ENCODE measurements at places on chromosomes 3 and 15. TPM values are rescaled to one million over a fixed set of nuclear protein-coding genes. Genes with fewer than 3 reads are reported as not detected.

DNA sequence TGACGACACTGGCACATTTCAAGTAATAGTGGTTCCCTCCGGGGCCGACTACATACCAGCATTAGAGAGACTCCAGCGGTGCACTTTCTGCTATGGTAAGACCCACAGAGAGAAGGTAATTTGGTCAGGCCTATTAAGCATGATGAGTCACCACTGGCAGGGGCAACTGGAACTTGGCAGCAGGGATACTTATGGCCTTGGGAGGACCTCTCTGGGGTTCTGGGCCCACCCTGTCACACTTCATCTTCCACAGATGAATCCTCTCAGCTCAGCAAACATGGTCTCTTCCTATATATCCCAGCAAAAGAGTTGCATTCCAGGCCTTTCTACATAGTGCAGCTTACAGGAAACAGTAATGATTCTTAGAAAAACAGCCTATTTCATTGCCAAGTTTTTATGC, 88.0 kb downstream of the PIK3R4 start:
- no peak for DNase-seq

Gene HESX1
- 0.40 TPM for polyA plus RNA-seq

Gene EBLN2
- 2.5 TPM for polyA plus RNA-seq

DNA sequence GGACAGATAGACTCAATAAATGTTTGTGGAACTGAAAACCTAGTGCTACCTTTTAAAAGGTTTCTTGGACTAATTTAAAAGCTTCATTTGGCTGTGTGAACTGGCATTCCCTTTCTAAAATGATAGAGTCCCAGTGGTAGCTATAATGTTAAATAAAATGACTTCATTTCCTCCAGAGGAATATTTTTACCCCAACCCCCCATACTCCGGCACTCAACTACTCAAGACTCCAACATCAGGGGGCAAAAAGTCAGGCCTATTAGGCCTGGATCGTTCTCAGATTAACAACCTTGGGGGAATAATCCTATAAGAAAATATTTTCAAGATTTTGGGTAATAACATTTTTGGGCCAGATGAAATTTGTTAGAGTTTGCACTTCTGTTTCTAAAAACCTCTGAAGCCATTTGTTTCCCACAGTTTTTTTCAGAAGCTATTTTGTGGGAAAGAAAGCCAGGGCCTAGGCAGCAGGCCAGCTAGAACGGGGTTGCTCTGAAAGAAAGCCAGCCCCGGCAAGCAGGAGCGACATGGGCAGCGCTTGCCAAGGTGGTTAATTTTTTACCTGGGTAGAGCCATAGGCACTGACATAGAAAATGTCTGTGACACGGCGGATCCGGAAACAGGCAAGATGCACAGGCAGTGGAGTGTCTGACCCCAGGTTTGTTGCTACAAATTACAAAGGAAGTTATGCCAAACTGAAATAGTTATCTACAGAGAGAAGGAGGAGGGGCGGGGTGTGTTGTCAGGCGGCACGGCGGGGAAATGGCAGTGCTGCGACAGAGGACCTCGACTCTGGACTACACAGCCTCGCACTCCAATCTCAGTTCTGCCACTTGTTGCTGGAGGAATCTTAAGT, 84.6 kb downstream of the MAGI1 start:
- DNase-seq, result no peak

Measured in naive thymus-derived CD4-positive, alpha-beta T cell (primary cell).